ENCODE measurements at places on chromosomes 3 and 15.

DNA sequence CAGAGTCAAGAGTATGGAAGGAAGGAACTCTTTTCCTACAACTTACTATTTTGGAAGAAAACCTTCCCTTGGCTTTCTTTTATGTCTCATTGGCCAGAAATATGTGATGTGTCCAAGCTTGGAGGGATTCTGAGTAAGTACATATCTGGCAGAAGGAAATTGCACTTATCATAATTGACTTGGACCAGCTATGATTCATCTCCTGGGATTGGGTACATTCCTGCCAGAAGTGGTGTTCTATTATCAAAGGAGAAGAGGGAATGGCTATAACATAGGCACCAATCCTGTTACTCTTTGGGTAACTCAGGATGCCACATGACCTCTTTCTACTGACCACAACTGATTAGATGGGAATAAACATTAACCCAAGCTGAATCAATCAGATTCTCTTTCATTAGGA lies 13.5 kb upstream of the DAZL start:
- no peak for DNase-seq

GRCh38 chr15:62935300-62936081 lies 107.1 kb upstream of the TPM1 start:
- no peak for DNase-seq

DNA sequence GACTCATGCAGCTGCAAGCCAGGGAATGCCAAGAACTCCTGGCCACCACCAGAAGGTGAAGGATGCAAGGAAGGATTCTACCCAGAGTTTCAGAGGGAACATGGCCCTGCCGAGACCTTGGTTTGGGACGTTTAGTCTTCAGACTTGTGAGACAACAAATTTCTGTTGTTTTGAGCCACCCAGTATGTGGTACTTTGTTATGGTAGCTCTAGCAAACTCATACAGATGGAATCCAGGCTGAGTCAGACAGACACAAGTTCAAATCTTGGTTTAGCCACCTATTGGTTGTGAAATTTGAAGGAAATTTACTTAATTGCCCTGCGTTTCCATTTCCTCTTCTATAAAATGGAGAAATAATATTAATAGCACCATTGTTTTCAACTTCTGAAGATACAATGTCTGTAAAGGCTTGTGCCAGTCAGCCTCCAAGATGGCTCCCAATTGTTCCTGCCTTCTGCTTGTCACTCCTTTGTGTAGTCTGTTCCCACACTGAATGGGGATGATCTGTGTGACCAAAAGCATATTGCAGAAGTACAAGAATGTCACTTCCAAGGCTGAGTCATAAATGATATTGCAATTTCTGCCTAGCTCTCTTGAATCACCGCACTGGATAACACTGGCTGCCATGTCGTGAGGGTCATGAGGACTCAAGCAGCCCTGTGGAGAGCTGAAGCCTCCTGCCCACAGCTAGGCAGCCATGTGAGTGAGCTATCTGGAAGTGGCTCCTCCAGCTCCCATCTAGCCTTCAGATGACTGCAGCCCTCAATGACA lies 223.5 kb upstream of the PROK2 start:
- no peak for DNase-seq

DNA sequence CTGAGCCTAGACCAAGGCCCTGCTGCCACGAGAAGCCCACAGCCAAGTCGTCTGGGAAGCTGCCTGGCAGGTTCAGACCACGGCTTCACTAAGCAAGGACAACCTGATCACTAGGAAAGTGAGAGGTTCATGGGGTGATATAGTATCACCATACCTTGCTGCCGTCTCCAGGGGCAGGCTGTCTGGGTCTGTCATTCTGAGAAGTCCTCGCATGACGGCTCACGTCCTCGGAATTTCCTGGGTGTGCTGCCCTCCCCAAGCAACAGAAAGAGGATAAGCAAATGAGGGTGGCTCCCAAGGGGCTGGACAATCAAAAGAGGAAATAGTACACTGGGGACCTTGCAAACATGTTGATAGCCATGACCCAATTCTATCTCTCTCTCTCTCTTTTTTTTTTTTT lies 207.4 kb upstream of the IGF1R start:
- DNase-seq, result no peak

- no peak for DNase-seq
Observed at GRCh38 chr15:60994963-60995475, 234.1 kb downstream of the RORA start.

- no peak for DNase-seq
Observed at GRCh38 chr3:37943631-37944314, 46.8 kb upstream of the VILL start.

DNA sequence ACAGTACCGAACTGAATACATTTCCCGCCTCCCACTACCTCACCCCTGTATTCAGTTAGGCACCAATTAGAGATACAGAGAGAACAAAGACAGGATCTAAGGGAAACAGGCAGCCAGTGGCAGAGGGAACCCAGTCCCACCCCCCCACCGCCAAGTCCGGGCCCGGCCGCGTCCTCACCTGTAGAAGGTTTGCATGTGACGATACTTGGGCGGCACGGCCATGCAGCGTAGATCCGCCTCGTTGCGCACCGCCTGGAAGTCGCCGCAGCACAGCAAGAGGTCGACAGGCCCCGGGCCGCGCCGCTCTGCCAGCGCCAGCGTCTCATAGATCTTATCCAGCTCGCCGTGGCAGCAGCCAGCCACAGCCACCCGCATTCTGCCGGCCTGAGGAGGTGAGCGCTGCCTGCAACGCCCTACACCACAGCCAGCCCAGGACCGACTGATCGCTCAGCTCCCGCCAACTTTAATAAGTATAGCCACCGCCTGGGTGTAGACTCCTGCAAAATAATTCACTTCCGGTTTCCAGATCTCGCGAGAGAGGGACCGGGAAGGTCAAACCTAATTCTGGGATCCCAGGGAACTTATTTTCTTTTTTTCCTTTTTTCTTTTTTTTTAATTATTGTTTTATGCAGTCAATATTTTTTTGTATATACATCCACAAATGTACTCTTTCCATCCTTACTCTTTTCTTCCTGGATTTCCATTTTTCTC lies at the start of gene DBR1:
DBR1 (minus strand) TSS at position 501 of the 711 bp plus-strand sequence; CDS start at position 375, 126 bp downstream.
- DNase-seq, result peak; percentile 58

DNA sequence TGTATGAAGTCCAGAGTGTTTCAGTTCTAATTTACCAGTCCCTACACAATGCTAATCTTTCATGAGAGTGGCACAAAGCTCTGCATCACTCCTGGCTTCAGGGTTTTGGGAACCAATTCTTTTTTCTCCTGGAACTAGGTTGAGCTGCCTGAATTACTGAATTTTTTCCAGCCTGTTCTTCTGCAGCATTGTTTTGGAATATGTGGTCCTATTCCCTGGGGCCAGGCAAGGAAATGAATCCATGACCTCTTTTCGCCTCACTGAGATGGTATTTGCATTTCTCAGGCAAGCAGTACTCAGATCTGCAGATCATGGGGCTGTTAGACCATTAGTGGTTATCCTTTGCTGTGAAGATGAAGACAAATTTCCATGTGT lies 25.6 kb upstream of the GPR171 start:
- no peak for DNase-seq

GRCh38 chr3:55305696-55306485 lies 181.2 kb downstream of the WNT5A start:
- DNase-seq, result no peak

DNA sequence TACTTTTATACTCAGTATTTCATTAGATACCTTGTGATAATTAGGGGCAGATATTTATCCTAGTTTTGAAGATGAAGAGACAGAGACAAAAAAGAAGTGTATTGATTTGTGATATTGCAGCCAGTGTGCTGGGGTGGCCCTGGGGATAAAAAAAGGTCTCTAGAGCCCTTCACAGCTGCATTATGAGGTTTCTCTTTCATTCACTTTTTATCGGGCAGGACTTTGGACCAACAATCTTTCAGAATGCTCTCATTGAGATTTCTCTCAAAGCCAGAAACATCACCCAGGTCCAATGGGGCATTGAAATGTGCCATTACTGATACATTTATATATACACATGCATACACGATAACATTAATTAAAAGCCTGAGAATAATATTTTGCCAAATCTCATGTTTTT lies 20.5 kb upstream of the SELENOT start:
- no peak for DNase-seq

- no peak for DNase-seq
Observed at GRCh38 chr3:179695672-179696313, 43.0 kb downstream of the USP13 start.

GRCh38 chr15:98382139-98382538 lies 266.2 kb upstream of the IGF1R start:
- no peak for DNase-seq

GRCh38 chr3:150495149-150495548 lies 51.1 kb downstream of the SERP1 start:
- no peak for DNase-seq

DNA sequence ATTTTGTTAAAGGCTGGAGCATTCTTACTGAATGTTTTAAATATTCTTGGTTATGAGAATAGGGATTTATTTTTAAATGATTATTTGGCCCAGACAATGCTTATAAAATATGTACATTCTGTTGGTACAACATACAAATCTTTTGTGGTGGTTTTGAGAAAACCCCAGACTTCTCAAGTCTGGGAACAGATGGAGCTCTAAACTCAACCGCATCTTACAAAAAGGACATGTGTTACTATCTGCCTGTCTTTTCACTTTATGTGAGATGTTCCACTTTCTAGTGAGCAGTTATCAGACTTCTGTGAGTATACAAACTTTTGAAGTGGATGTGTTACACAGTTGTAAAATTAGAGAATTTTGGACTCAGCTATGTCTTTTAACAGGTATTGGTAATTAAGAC lies 135.5 kb upstream of the RBMS3 start:
- no peak for DNase-seq

DNA sequence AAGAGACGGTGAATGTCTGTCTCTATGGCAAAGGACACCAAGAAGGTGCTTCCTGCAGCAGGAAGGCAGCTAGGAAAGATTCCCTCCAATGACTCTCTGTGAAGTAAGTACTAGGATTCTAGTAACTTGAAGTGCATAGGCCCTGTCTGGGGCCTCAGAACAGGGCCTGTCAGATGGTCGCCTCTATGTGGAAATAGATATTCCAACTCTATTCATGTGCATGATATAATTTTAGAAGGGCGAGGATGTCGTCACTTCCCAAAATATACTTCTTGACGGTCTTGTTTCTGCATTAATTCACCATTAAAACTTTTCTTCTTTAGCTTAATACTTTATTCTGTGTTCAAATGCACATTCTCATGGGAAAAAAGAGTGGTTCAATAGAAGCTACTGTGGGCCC lies 167.0 kb downstream of the TLE3 start:
- no peak for DNase-seq

- peak; percentile 36 for DNase-seq
Observed at GRCh38 chr3:184380185-184380626, 352 bp downstream of the CHRD start.

DNA sequence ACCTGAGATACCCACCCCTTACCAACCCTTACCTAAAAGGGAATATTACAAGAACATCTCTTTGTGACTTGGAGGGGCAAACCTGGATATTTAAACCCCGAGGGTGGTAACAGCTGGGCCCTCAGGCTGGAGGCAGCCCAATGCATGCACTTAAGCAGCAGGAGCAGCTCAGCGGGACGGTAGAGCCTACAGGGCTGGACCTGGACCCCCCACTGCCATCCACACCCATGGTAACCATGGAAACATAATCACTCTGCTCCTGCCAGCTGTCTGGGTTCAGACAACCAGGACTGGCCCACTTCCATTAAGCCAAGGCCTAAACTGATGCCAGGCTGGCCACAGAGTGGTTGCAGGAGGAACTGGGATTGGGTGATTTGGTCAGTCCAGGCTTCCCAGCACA lies 52.8 kb downstream of the ETFA start:
- DNase-seq, result no peak

GRCh38 chr3:110995461-110996231 lies 76.0 kb upstream of the NECTIN3 start:
- DNase-seq, result peak; percentile 21

DNA sequence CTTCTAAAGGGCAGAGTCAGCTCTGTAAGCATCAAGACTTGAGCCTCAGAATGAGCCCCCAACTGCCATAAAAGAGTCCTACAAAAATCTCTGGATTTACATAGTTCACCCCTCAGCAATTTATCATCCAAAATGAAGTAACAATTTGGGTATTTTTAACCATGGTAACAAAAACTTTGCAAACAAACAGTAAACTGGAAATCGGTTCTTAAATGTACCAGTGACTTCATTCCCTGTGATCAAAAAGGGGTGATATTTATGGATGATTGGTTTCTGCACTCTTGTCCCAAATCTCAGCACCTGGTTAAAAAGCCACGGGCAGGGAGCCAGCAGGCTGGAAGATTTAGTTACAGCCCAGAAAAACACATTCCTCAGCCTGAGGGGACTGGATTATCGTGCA lies 73.6 kb downstream of the TFG start:
- DNase-seq, result no peak

DNA sequence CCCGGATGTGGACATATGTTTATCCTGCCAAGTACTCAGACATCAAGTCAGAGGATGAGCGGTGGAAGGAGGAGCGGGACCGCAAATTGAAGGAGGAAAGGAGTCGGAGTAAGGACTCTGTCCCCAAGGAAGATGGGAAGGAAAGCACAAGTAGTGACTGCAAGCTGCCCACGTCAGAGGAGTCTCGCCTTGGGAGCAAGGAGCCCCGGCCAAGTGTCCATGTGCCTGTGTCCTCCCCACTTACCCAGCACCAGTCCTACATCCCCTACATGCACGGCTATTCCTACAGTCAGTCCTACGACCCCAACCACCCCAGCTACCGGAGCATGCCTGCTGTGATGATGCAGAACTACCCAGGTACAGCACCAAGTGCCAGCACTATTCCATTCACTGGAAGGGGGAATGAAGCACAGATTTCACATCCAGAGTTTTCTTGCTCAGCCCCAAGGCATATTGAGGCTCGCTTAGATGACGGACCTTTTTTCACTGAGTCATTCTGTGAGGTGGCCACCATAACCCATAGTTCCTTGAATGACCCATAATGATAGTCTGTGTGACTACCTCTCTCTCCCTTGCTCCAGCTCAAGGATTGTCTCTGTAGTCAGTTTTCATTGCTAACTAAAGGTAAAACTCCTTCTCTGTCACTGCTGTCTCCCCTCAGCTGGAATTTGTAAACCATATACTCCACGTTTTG lies 97.1 kb downstream of the RBPMS2 start:
- no peak for DNase-seq

DNA sequence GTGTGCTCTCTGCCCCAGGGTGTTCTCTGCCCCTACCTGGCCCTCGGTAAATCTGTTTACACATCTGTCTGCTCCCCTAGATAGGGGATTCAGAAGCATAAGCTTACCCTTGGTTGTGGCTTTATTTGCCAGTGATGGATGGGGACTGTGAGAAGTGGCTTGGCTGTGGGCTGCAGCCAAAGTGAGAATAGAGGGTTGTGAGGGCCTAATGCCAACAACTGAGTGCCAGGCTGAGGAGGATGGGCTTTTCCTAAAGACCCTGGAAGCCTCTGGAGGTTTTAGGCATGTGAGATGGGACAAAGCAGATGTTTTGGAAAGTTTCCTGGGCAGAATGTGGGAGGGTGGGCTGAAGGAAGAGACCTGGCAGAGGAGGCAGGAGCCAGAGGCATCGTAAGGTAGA lies 15.4 kb upstream of the APEH start:
- no peak for DNase-seq

- DNase-seq, result no peak
Observed at GRCh38 chr3:196341137-196341536, 2.9 kb upstream of the TM4SF19 start.

Data from NCI-H510A (cell line).